ENCODE measurements at places on chromosomes 5 and 9.

DNA sequence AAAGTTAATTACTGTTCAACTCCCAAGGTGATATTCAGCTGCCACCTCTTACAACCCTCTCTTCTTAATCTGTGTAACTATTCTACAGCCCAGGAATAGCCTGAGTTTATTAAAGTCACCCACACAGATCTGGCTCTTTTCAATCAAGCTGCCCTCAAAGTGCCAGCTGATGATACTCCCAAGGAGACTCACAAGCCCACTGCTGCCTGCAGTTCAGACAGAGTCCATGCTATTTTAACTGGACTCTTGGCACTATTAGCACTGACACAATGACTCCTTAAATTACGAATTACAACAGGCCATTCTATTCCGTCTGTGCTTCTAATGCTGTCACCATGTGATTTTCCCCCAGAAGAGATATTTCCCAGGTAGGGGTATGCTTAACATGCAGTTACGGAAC lies 26.3 kb downstream of the REEP5 start:
- DNase-seq, result no peak

GRCh38 chr9:93077811-93078210 lies 18.2 kb upstream of the CARD19 start:
- DNase-seq, result no peak

DNA sequence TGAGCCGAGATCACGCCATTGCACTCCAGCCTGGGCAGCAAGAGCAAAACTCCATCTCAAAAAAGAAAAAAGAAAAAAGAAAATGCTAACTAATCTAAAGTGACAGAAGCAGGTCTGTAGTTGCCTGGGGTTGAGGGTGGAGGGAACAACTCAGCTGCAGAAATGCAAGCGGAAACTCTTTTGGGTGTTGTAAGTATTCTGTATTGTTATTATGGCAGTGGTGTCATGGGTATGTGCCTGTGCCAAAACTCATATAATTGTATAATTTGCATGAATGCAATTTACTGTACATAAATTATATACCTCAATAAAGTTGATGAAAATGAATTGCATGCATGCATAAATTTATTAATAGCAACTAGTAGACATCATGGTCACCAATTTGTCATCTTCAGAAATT lies 23.0 kb upstream of the RPS23 start:
- DNase-seq, result no peak

DNA sequence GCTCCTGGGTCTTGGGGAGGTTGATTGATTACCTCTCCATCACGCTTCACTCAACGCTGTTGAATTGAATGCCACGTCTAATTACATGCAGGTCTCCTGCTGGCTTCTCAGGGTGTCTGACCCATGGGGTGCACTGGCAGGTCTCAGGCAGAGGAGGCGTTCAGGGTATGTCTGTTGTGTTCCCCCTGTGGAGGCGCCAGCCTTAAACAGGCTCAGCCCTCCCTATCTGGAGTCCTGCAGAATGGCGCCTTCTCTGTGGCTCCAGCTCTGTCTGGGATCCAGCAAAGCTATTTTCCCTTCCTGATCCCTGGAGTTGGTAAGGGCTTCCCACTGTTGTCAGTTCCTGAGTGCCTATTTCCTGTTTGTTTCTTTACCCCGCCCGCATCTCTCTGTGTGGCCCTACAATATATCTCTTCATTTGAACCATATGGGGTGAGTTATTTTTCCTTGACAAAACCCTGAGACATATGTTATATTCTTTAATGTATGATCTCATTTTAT lies 150.0 kb downstream of the NTRK2 start:
- DNase-seq, result no peak

GRCh38 chr5:41681840-41682239 lies 171.4 kb upstream of the PLCXD3 start:
- DNase-seq, result no peak

- DNase-seq, result no peak
Measured at GRCh38 chr9:3735251-3735650, 209.4 kb upstream of the RFX3 start.

DNA sequence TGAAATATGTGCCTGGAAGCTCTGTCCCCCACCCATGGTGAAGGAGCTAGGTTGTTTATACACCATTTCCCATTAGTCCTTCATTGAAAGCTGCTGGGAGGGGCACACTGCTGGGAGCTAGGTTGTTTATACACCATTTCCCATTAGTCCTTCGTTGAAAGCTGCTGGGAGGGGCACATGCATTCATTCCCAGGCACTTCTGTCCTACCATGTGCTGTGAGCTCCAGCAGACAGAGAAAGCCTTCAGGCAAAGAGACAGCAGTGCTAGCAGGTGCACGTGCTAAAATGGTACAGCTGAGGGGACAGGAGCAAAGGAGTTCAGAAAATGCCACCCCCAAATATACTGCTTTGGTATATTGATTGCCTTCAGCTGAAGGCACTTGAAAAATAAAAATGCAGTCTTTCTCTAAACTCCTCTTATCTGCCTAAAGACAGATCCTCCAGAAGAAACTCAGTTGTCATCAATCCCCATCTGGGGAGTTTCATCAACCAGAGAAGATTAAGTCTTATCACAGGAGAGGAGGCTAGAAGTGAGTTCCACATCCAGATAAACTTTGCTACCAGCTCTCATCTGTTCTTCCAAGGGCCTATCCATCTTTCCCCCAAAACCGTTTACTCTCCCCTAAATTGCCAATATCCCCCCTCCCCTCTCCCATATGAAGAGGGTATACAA lies 27.7 kb upstream of the DAPK1 start:
- no peak for DNase-seq

DNA sequence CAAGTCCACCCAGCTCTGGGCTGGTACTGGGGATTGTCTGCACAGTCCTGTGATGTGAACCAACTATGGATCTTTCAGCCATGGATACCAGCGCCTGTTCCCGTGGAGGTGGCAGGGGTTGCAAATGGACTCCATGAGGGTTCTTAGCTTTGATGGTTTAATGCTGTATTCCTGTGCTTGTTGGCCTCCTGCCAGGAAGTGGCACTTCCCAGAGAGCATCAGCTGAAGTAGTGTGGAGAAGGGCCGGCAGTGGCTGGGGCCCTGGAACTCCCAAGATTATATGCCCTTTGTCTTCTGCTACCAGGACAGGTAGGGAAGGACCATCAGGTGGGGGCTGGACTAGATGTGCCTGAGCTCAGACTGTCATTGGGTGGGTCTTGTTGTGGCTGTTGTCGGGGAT lies 1104.8 kb upstream of the COX7C start:
- DNase-seq, result no peak

GRCh38 chr9:6126377-6126776 lies 89.2 kb upstream of the IL33 start:
- DNase-seq, result no peak

- DNase-seq, result no peak
Measured at GRCh38 chr5:158658446-158659230, 441.1 kb downstream of the EBF1 start.

- no peak for DNase-seq
Measured at GRCh38 chr9:123787416-123787815, 142.5 kb downstream of the DENND1A start.

- no peak for DNase-seq
Measured at GRCh38 chr9:93132946-93133680, 938 bp downstream of the NINJ1 start.

DNA sequence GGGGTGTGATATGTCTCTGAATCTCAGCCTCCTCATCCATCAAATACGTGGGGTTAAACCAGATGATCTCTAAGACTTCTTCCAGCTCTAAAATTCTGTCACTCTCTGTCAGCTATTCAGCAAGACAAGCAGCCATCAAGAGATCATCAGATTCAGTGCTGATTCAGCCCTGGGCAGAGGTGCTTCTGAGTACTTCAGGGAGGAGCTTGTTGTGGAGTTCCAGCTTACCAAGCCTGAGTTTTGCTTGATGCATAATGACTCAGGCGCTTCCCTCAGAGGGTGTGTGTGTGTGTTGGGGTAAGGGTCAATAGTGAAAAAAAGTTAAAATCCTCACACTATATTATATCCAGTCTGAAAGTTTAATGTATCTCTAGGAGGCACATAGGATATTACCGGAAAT lies 29.6 kb upstream of the TAF1L start:
- no peak for DNase-seq

DNA sequence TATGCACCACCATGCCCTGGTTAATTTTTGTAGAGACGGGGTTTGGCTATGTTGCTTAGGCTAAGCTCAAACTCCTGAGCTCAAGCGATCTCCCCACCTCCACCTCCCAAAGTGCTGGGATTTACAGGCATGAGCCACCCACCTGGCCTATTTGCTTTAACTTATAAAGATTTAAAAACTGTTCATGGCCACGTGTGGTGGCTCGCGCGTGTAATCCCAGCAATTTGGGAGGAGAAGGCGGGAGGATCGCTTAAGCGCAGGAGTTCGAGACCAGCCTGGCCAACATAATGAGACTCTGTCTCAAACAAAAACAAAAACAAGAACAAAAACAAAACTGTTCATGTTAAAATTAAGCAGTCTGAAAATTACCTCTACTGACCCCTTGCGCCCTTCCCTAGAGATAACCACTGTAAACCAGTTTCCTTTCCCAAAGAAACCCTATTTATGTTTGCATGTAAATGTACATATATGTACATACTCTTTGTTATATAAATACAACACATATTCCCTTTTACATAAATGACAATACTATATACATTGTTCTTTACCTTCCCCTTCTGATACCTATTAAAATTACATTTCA lies 1.5 kb downstream of the AK6 start:
- no peak for DNase-seq

DNA sequence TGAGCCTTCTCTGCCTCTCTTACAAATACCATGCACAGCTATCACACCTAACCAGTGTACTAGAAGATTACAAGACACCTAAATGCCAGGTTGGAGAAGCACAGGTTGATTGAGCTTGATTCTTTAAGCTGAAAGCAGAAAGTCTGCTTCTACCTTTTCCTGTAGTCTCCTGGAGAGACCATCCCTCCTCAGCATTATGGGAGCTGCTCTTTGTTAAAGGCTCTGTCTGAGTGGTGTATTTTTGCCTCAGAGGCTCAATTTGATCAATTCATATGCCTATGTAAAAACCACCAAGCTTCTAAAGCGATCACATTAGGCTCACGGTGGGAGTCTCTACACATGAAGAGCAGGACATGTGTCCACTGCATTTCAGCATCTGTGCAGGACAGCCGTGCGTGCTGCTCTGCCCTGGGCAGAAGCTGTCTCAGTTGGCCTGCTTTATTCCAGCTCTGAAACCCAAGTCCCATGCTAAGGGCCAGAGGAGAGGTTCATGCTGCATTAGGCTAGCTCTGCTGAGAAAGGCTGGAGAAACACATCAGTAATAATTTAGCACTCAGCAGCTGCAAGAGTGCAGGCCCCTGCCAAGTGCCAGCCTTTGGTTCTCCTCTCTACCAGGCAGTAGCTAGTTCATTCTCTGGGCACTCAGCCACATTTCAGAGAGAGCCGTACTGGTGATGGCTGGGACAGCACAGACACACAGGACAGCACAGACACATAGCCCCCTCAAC lies 41.7 kb downstream of the TMEM167A start:
- DNase-seq, result no peak

DNA sequence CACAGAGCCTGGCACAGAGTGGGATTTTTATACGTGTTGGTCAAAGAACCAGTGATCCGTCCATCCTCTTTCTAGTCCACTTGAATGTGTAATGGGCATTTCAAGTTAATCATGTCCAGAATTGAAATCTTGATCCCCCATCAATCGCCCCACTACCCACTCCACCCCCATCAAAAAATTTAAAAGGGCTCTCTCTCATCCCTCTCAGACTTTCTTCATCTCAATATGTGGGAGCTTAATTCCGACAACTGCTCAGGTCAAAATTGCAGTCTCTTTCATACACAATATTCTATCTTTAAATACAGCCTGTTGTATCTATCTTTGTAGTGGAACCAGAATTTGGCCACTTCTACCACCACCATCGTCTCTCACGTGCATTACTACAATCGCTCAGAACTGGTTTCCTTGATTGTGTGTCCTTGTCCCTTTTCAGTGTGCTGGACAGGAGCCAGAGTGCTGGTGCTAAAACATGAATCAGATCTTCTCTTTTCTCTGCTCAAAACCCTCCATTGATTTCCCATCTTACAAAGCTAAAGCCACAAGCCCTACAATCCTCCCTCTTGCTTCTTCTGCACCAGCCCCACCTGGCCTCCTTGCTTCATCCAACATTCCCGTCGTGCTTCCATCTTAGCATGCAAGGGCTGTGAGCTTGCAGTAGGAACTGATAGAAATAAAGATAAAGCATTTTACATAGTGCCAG lies 786 bp upstream of the KIF3A start:
- no peak for DNase-seq

- no peak for DNase-seq
Measured at GRCh38 chr5:61115968-61116367, 46.3 kb downstream of the SMIM15 start.

DNA sequence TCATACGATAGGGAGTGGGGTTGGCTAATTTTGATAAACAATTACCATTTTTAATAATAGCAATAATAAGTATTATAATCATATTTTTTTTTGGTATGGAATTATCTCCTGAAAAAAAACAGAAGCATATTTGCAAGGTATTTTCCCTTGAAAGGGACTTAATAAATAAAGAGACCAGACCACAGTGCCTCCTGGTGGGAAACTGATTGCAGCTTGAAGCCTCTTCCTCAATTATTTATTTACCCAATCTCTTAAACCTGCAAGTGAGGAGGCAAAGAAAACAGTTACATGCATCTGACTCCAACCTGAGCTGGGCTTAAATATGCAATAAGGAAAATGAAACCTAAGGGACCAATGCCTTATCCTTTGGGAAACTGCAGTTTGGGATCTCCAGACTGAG lies 388.1 kb upstream of the ACO1 start:
- no peak for DNase-seq

DNA sequence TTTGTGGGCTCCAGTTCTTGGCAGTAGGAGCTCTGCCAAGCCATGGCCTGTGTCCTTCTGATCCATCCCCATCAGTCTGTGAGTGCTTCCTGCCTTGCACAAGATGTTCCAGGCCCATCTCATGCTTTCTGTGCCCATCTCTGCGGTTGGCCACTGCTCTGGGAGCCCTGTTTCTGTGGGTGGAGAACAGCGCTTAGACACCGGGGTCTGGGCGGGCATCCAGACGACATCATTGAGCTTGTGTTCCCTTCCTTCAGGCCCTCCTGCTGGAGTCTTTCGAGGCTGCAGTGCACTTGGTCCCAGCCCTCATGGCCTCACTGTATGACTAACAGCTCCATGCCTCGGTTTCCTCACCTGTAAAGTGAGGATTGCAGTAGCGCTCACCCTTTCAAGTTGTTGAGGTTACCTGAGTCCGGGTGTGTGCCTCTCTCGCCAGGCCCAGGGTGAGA lies 14.9 kb upstream of the CARD19 start:
- DNase-seq, result no peak

- DNase-seq, result no peak
Measured at GRCh38 chr5:158640593-158640980, 459.1 kb downstream of the EBF1 start.

All from stimulated activated CD4-positive, alpha-beta T cell treated with anti-CD3 and anti-CD28 coated beads, TNF-alpha, amount 100 ng/mL, for 48 hours (primary cell).